Caco-2 (cell line): ENCODE measurements at places on chromosomes 16 and 17. TPM values are rescaled to one million over a fixed set of nuclear protein-coding genes. Genes with fewer than 3 reads are reported as not detected.

KRTAP3-1 gene
- 7.4 and 7.9 TPM in 2 replicates for total RNA-seq

DNAI2 gene
- not detected in 2 replicates for total RNA-seq

KRTAP9-2 gene
- total RNA-seq: not detected in 2 replicates

TMC8 gene
- not detected in 2 replicates for total RNA-seq

IGSF6 gene
- not detected in 2 replicates for total RNA-seq

LPO gene
- 0.23 and 0.54 TPM in 2 replicates for total RNA-seq

DNA sequence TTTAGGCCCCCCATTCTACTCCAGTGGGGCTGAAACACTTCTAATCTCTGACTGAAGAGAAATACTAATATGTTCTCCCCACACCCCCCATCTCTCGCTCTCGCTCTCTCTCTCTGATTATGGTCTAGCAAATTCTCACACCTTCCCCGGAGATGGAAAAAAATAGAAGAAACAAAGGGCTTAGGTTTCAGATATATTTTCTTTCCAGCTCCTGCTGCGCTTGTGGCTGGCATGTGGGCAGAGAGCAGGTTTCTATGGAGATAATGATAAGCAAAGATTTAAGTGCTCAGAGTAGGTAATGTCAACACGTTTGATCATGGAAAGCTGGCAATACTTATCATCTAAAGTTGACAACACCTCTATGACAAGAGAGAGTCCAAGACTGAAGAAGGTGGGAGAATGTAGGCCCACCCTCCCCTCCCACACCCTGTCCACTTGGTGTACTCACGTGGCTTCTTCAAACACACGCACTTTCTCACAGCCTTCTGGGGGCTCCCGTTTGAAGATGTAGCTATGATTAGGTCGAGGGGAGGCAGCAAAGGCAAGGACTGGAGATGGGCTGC, 8.0 kb upstream of the SLC35B1 start:
- DNase-seq: no peak

GRCh38 chr16:35565626-35566025, 2106.2 kb downstream of the TP53TG3F start:
- DNase-seq: no peak

DNA sequence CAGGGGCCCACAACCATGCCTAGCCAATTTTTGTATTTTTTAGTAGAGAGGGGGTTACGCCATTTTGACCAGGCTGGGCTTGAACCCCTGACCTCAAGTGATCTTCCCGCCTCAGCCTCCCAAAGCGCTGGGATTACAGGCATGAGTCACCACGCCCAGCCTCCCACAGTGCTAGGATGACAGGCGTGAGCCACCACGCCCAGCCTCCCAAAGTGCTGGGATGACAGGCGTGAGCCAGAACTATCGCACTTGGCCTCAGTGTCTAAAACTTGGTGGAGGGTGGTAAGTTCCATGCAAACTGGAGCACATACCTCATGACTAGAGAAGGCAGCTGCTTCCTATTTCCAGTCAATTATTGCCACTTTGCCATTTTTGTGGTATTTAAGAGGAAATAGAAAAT, 7.1 kb downstream of the HSD17B2 start:
- DNase-seq: no peak

DNA sequence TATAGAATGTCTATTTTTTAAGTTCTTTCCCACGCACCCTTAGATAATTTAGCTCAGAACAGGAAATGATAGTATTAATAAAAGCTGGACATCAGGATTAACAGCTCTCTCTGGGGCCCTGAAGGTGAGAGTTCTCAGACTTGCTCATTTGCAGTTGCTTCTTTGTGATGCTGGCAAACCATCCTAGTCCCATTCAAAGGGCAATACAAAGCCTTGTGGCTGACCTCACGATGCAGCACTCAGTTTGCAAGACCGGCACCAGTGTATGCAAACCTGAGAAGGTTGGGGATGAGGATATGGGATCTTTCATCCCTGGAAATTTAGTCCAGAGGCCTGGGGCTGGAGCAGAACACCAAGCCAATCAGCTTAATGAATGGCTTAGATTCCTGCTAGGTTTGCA, 29.3 kb downstream of the STH start:
- DNase-seq: no peak

GRCh38 chr17:17180141-17180603, 26.0 kb downstream of the PLD6 start:
- no peak for DNase-seq

DNA sequence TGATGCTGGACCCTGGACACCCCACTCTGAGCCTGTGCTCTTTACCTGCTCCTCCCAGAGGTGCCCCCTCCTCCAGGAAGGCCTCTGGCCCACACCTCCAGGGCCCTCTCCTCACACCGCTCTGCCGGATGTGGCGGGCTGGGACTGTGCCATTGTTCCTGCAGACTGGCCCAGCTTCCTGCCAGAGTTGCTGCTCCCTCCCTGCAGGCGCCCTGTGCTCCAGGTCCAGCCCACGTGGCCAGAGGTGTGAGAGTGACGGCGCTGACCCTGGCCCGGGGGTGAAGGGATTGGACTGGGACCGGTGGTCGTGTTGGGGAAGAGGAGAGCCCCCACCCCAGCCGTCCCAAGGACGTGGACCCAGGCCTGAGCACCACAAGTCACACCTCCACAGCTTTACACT, 5.7 kb downstream of the E4F1 start:
- no peak for DNase-seq

- no peak for DNase-seq
These were observed 43.6 kb downstream of the RHOT1 start for GRCh38 chr17:32185875-32186274.

GRCh38 chr16:49972961-49973360, 52.1 kb upstream of the CNEP1R1 start:
- DNase-seq: no peak

- no peak for DNase-seq
These were observed 16.7 kb downstream of the CDK5R1 start for GRCh38 chr17:32503251-32504165.

- DNase-seq: no peak
These were observed 133.3 kb downstream of the TMEM132E start for GRCh38 chr17:34712481-34713195.

DNA sequence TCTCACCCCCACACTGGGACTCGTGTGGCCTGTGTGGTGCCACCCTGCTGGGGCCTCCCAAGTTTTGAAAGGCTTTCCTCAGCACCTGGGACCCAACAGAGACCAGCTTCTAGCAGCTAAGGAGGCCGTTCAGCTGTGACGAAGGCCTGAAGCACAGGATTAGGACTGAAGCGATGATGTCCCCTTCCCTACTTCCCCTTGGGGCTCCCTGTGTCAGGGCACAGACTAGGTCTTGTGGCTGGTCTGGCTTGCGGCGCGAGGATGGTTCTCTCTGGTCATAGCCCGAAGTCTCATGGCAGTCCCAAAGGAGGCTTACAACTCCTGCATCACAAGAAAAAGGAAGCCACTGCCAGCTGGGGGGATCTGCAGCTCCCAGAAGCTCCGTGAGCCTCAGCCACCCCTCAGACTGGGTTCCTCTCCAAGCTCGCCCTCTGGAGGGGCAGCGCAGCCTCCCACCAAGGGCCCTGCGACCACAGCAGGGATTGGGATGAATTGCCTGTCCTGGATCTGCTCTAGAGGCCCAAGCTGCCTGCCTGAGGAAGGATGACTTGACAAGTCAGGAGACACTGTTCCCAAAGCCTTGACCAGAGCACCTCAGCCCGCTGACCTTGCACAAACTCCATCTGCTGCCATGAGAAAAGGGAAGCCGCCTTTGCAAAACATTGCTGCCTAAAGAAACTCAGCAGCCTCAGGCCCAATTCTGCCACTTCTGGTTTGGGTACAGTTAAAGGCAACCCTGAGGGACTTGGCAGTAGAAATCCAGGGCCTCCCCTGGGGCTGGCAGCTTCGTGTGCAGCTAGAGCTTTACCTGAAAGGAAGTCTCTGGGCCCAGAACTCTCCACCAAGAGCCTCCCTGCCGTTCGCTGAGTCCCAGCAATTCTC, 27.4 kb downstream of the STH start:
- no peak for DNase-seq

DNA sequence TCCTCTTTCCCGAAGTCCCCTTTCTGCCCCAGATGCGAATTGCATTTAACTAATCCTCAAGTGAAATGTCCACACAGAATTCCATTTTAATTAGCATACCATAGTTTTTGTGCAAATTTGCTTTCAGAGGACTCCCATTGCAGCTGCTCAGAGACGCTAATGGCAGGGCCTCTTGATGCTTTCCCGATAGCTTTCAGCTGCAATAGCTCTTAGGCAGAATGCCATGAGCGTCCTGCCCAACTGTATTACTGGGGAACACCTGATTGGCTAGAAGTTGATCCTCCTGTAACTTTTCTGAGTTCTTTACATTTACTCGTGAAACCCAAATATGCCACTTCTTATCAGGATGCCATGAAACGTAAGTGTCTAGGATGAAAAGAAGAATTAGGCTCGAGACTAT, 203.0 kb downstream of the UTP18 start:
- no peak for DNase-seq

DNA sequence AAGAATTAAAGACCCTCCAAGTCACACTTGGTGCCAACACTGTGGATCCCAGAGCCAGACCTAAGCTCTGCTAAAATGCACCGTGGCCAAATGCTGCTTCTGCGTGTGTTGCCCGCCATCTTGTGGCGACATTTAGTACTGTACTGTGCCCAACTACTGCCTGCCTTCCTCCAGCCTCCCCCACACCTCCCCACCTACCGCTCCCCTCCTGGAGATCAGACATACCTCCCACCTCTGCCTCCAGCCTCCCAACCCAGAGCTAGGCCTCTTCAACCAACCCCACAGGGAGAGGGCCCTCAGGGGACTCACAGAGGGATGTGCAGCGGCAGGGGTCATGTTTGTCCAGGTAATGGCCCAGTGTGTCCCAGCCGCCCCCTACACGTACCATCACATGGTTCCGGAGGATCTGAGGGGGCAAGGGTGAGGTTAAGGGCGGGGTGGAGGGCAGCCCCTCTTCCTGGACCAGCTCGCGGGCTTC, 5.5 kb downstream of the GAS2L2 start:
- peak; percentile 72 for DNase-seq

DNA sequence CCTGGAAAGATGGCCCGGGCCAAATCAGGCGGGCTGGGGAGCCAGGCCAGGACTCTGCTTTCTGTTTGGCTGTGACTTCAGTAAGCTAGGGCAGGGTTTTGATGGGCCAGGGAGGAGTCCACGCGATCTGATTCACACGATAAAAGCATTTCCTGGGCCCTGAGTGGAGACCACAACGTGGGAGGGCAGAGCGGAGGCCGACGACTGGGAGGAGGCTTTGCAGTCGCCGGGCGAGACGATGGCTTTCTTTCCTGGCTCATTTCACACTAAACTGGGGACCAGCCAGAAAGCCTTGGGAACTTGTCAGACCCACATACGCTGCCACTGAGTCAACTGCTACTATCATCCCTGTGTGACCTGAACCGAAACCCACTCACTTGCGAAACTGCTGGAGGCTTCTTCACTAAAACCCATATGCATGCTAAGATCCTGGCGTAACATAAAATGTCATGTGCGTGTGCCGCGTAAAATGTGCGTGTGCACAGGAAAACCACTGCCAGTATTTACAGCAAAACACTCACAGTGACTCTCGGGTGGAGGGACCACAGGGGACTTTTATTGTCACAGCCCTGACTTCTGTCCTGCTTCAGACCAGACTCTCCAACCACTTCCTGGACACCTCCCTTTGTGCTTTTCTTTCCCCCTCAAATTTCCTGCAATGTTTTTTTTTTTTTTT, 14.2 kb upstream of the RHBDF2 start:
- DNase-seq: no peak

- DNase-seq: no peak
These were observed 8.1 kb downstream of the CORO7 start for GRCh38 chr16:4408323-4408690.
